B cell (primary cell): ENCODE measurements at places on chromosomes 6 and 20. TPM values are rescaled to one million over a fixed set of nuclear protein-coding genes. Genes with fewer than 3 reads are reported as not detected.

GRCh38 chr6:158634695-158635426 is 9.7 kb downstream of the DYNLT1 start:
- no peak overlapping the region for H3K4me3 ChIP-seq
- DNase-seq = no peak
- H3K27ac ChIP-seq = no peak overlapping the region
- H3K36me3 ChIP-seq = peaks cover 41% of the 10 kb centered on the region
- no peaks in the 10 kb centered on the region for H3K27me3 ChIP-seq
- H3K4me1 ChIP-seq = no peaks in the 10 kb centered on the region

The CALHM6 gene
- polyA plus RNA-seq = 63.8 and 68.4 TPM in 2 replicates

The SULF2 gene
- polyA plus RNA-seq = 0.30 and 1.2 TPM in 2 replicates

The SOX4 gene
- 3.5 and 3.9 TPM in 2 replicates for polyA plus RNA-seq

The ADGRF5 gene
- polyA plus RNA-seq = not detected in 2 replicates

DNA sequence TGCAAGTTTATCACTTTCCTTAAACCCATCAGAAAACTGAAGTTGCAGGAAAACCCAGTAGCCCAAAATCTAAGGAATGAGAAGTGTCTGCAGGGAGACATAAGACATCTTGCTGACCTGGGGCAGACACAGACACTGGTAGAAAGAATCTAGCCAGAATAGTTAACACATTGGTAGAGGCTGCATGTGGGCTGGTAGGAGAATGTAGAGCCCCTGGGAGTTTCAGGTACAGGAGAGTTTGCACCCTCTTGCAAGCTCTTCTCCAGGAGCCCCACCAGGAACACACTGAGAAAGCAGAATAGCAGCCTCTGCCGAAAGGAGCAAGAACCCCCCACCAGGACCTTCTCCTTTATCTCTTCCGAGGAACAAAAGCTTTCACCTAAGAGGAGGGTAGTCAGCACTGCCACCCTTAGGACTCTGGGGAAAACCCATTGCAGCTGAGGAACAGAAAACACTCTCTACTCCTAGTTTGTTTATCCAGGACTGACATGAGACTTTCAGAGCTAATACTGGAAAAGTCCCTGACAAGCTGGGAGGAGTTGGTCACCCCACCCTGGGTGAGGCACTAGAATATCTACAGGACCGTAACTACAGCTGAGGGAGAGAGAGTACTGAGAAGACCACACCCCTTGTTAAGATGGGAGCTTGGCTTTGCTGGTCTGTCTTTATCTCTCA is 10.5 kb upstream of the OGFRL1 start:
- no peaks in the 10 kb centered on the region for H3K36me3 ChIP-seq
- H3K27ac ChIP-seq = no peak overlapping the region
- no peak overlapping the region for H3K4me3 ChIP-seq
- H3K4me1 ChIP-seq = no peaks in the 10 kb centered on the region
- no peak for DNase-seq

GRCh38 chr20:49704932-49705336 is 8.7 kb downstream of the B4GALT5 start:
- H3K4me1 ChIP-seq = peaks cover 8% of the 10 kb centered on the region
- H3K36me3 ChIP-seq = no peaks in the 10 kb centered on the region
- H3K27me3 ChIP-seq = no peaks in the 10 kb centered on the region
- peak; percentile 32 for DNase-seq
- H3K4me3 ChIP-seq = no peak overlapping the region
- H3K27ac ChIP-seq = no peak overlapping the region

DNA sequence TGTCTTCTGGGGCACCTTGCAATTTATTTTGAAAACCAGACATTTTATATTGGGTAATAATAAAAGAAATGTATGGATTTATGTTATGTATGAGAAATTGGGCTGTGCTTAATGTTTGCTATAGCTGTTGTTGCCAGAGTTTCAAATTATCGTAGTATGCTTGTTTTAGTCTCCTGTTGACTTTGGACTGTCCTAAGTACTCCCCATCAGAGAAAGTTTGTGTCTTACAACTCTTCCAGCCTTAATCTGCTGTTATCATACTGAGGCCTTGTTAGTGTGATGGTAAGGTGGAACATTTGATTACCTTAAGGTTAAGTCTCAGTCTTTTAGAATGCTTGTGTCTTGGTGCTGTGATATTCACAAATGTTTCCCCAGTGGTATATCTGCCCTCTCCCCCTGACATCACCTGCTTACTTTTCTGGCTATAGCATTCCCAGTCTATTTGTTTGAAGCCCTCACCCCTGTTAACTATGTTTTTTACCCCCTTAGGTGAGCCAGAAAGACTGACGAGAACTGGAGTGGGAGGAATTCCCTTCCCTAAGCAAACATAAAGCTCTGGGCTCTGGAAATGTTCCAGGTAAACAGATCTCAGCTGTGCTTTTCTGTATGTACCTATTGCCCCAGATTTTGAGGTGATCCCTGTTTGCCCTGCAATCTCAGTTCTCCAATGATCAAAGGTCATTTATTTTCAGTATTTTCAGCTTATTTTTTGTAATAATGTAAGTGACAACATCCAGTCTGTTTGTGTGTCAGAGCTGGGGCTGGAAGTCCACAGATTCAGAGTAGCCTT is 581.1 kb upstream of the CITED2 start:
- no peaks in the 10 kb centered on the region for H3K36me3 ChIP-seq
- no peaks in the 10 kb centered on the region for H3K27me3 ChIP-seq
- no peak for DNase-seq
- H3K27ac ChIP-seq = no peak overlapping the region
- H3K4me1 ChIP-seq = no peaks in the 10 kb centered on the region

The COMMD7 gene
- 29.5 and 34.9 TPM in 2 replicates for polyA plus RNA-seq

The HLA-DQA2 gene
- 14.5 and 35.9 TPM in 2 replicates for polyA plus RNA-seq

DNA sequence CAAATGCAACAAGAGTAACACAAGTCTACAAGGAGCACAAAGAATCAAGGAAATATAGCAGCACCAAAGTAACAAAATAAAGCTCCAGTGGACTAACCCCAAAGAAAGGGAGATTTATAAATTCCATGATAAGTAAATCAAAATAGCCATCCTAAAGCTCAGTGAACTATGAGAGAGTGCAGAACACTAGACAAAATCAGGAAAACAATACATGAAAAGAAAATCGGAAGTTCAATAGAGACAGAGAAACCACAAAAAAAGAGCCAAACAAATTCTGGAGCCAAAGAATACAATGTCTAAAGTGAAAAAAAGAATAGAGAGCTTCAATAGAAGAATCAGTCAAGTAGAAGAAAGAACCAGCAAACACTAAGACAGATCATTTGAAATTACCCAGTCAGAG is 247.3 kb upstream of the TENT5A start:
- no peak overlapping the region for H3K4me3 ChIP-seq
- H3K36me3 ChIP-seq = no peaks in the 10 kb centered on the region
- no peaks in the 10 kb centered on the region for H3K27me3 ChIP-seq
- H3K27ac ChIP-seq = no peak overlapping the region

DNA sequence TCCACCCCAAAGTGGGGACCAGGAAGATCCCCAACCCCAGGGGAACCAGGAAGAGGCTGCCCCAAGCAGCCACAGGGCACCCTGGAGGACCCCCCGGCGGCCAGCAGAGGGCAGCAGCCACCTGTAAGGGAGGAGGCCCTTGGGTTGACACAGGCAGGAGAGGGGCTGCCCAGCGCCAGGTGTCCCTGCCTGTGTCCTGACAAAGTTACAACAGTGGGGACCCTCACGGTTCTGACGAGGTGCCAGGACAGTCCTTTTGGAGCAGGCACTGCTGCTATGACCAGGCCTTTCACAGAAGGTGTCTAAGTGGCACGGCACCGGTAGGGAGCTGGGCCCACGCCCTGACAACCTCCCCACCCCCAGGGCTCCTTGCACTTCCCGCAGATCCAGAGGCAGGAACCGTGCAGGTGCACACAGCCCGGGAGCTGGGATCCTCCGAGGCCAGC is 176.7 kb downstream of the BMP7 start:
- H3K4me3 ChIP-seq = no peak overlapping the region
- DNase-seq = peak; percentile 44
- H3K27ac ChIP-seq = no peak overlapping the region
- H3K27me3 ChIP-seq = no peaks in the 10 kb centered on the region
- no peaks in the 10 kb centered on the region for H3K36me3 ChIP-seq

GRCh38 chr6:39302669-39303424 is 11.4 kb downstream of the KCNK17 start:
- H3K27me3 ChIP-seq = peaks cover 4% of the 10 kb centered on the region
- no peaks in the 10 kb centered on the region for H3K36me3 ChIP-seq
- DNase-seq = peak; percentile 85
- peaks cover 7% of the 10 kb centered on the region for H3K4me1 ChIP-seq
- H3K27ac ChIP-seq = no peak overlapping the region

The SUMO4 gene
- polyA plus RNA-seq = 0.18 and 0.22 TPM in 2 replicates

GRCh38 chr20:61644378-61645076 is 392.5 kb downstream of the CDH4 start:
- DNase-seq = no peak
- H3K36me3 ChIP-seq = no peaks in the 10 kb centered on the region
- no peaks in the 10 kb centered on the region for H3K4me1 ChIP-seq

DNA sequence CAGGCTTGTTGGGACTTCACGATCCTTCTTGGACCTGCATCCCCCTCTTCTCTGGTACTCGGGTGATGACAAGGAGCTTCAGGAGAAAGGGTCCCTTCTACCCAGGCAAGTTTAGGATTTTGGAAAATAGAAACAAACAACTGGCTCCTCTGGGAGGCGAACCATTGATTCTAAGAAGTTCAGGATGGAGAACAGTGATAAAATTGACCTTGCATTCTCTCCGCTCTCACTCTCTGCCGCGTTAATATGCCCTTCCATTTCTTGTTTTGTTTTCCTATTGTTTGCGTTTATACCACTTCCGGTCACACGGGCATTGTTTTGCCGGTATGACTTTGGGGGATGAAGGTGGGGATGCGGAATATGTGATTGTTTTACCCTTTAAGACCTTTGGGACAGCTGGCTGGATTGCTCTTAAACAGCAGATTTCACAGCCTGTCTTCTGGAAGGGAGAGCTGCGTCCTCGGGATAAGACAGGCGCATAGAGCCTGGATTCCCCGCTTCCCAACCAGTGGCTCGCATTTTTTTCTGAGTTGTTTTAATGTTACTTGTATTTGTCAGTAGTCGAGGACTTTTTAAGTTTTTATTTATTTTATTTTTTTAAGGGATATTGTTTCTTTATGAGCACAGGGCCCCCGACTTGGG is 144.3 kb upstream of the ZNF184 start:
- peaks cover 11% of the 10 kb centered on the region for H3K4me1 ChIP-seq
- no peak overlapping the region for H3K27ac ChIP-seq
- no peaks in the 10 kb centered on the region for H3K36me3 ChIP-seq

DNA sequence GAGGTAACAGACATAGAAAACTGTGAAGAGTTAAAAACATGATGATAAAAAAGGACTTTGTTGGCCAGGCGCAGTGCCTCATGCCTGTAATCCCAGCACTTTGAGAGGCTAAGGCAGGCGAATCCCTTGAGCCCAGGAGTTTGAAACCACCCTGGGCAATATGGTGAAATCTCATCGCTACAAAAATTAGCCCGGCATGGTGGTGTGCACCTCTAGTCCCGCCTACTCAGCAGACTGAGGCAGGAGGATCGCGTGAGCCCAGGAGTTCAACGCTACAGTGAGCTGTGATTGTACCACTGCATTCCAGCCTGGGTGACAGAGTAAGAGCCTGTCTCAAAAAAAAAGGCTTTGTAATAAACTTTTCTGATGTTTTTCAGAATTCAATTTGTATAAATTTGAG is 60.1 kb downstream of the GFOD1 start:
- no peaks in the 10 kb centered on the region for H3K36me3 ChIP-seq
- peaks cover 35% of the 10 kb centered on the region for H3K4me1 ChIP-seq
- H3K4me3 ChIP-seq = peak overlapping the region; percentile 27
- no peaks in the 10 kb centered on the region for H3K27me3 ChIP-seq
- no peak for DNase-seq

DNA sequence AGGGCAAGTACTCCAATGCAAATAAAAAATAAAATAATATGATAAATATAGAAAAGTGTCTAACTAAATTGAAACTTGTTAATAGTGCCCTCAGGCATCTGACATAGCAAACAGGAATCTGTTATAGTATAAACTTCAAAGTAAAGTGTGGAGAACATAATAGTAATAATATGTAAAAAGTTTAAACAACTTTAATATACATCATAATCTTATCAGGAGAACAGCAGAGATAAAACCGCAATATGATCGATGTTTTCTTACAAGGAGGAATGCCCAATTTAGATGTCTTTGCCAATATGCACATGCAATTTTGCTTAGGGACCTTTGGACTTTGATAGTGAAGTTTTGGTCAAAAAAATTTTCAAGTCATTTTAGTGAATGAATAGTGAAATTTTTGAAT is 514.8 kb upstream of the IMPG1 start:
- no peaks in the 10 kb centered on the region for H3K4me1 ChIP-seq
- H3K27ac ChIP-seq = no peak overlapping the region

DNA sequence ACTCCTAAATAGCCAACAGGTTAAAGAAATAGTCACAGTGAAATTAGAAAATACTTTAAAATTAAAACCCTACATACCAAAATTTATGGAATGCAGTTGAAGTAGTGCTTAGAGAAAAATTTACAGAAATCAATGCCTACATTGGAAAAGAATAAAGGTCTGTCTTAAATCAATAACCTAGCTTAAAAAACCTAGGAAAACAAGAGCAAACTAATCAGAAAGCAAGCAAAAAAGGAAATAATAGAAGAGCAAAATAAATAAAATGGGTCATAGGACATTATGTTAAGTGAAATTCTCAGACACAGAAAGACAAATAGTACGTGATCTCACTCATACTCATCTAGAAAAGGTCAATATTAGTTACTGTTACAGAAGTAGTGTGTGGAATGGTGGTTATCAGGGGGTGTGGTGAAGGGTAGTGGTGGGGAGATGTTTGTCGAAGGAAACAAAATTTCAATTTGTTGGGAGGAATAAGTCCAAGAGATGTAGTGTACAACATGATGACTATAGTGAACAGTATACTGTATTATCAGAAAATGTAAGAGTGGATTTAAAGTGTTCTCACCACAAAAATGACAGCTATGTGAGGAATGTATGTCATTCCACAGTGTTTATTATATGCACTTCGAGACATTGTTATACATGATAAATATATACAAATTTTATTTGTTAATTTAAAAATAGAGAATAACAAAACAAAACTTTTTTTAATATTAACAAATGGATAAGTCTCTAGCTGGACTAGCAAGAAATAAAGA is 423.6 kb downstream of the CDH26 start:
- DNase-seq = no peak
- no peak overlapping the region for H3K4me3 ChIP-seq
- H3K27ac ChIP-seq = no peak overlapping the region
- H3K27me3 ChIP-seq = no peaks in the 10 kb centered on the region
- no peaks in the 10 kb centered on the region for H3K36me3 ChIP-seq
- no peaks in the 10 kb centered on the region for H3K4me1 ChIP-seq

The IL17A gene
- polyA plus RNA-seq = not detected in 2 replicates

The RWDD2A gene
- 1.2 and 1.5 TPM in 2 replicates for polyA plus RNA-seq

GRCh38 chr6:153099636-153100035 is 31.4 kb downstream of the RGS17 start:
- no peaks in the 10 kb centered on the region for H3K36me3 ChIP-seq
- no peaks in the 10 kb centered on the region for H3K4me1 ChIP-seq
- DNase-seq = no peak
- no peak overlapping the region for H3K4me3 ChIP-seq

GRCh38 chr6:43271103-43271815 is 26.8 kb upstream of the SLC22A7 start:
- no peaks in the 10 kb centered on the region for H3K36me3 ChIP-seq
- H3K4me3 ChIP-seq = no peak overlapping the region
- peaks cover 21% of the 10 kb centered on the region for H3K27me3 ChIP-seq
- peaks cover 49% of the 10 kb centered on the region for H3K4me1 ChIP-seq

- no peaks in the 10 kb centered on the region for H3K36me3 ChIP-seq
- H3K27ac ChIP-seq = no peak overlapping the region
- no peaks in the 10 kb centered on the region for H3K4me1 ChIP-seq
- DNase-seq = peak; percentile 29
- peaks cover 7% of the 10 kb centered on the region for H3K27me3 ChIP-seq
- H3K4me3 ChIP-seq = no peak overlapping the region
These were observed 78.5 kb upstream of the PHACTR1 start for GRCh38 chr6:12637960-12638641.

GRCh38 chr6:118344014-118344670 is 204.0 kb upstream of the PLN start:
- H3K27me3 ChIP-seq = no peaks in the 10 kb centered on the region
- H3K36me3 ChIP-seq = no peaks in the 10 kb centered on the region
- no peaks in the 10 kb centered on the region for H3K4me1 ChIP-seq
- H3K27ac ChIP-seq = no peak overlapping the region
